Occipital lobe (tissue), 3 donors: ENCODE measurements at places on chromosomes 12 and 14. TPM values are rescaled to one million over a fixed set of nuclear protein-coding genes. Genes with fewer than 3 reads are reported as not detected.

DNA sequence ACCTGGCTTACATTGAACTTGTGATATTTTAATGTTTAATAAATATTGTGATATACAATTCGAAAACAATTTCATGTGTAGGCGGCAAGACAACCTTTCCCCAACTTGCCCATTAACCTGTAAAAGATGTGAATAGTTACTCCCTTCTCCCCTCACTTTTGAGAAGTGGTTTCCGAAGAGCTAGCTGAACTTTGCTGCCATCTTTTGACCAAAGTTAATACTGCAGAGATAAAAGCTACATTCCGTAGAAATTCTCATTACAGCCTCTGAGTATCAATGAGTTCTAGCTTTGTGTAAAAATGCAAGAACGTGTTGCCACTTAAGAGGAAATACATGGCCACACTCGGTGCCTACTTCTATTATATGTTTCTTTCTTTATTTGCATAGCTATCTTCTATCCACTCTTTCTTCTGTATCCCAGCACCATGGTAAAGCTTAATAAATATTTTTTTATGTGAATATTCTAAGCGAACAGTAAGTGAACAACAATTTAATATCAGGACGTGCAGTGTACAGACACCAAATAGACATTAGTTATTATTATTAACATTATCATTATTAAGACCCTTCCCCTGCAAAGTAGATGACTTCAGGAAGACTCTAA lies 105.1 kb upstream of the TMEM260 start:
- no peak for DNase-seq

The SENP1 gene
- 33.5 TPM for total RNA-seq

The OAS1 gene
- 2.5 TPM for total RNA-seq

- DNase-seq = no peak
Measured at GRCh38 chr14:68785534-68786490, 7.1 kb downstream of the ZFP36L1 start.

DNA sequence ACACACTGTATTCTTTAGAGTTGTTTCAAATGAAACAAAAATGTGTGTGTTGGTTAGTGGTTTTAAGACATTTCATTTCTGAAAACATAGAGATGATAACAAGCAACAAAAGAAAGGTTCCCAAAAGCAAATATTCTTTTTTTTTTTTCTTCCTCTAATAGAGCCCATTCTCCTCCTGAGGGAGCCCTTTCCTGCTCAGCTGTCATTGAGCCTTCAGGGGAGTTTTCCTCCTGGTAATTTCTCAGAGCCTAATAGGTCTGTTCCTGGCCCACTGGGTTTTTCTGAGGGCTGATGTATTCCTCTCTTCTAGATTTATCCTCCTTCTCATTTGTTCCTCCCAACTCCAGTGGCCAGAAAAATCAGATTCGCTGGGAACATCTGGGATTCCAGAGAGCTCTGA lies 654.5 kb downstream of the NOVA1 start:
- DNase-seq = no peak

DNA sequence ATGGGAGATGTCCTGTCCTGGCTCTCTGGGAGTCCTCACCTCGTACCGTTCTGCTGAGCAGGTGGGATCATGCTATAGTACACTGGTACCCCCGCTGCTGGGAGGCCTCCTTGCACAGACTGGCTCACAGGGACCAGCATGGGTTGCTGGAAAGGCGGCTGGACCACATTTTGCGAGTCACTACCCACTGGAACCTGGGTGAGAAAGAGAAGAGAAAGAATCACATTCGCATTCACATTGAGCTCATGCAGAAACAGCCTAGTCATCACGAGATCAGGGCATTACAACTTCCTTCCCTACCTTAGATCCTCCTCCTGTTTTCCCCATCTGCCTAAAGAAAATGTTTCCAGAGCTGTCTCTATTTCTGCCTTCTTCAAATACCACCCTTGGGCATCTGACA lies 17.3 kb upstream of the STAC3 start:
- DNase-seq = no peak
